Cerebellar nuclear complex (tissue), 1 donor: ENCODE measurements at places on chromosomes 1 and 21.

- DNase-seq: no peak
Observed at GRCh38 chr1:148372731-148373130, 110.4 kb downstream of the PPIAL4G start.

DNA sequence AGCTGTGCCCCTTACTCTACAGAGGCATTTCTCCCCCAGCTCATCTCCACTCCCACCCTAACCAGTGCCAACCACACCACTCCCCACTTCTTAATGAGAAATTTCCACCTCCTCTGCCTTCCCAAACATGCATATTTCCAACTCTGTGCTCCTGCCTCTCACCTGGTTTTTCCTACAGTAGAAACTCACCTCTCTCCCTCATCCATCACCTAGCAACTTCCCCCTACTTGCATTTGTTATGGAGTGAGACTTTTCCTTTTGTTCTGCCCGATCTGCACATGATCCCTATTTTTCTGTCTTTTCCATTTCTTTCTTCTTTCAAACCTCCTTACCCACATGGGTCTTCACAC is 11.9 kb downstream of the RGS8 start:
- no peak for DNase-seq

DNA sequence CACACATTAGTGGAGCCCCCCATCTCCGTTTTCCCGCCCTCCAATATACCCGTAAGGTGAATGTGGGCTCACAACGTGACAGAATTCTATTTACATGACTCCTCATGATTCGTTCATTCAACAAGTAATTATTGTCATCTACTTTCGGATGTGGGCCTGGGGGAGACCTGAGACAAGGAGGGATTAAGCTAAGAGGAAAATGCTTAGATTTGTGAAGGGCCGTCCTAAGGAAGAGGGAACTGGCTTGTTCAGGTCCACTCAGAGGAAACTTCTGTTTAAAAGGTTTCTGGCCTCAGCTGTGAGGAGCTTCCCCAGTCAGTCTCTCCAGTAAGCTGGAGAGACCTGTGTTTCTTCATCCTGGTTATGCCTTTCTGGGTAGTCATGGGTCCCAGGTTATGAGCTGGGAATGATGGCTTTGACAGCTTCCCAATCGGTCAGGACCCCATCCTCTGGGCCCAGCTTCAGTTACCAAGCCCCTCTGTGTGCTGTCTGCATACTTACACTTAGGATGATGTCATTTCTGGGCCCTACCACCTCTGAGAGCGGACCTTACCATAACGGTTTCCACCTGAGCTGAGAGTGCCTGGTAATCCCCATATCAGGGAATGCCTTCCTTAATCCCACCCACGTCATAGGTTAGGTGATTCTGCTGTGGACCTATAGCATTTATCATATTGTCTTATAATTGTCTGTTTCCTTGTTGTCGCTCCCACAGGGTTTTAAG is 687 bp upstream of the ERI3 start:
- no peak for DNase-seq

GRCh38 chr1:213998785-213999184 is 11.0 kb downstream of the PROX1 start:
- no peak for DNase-seq

GRCh38 chr1:233293556-233294446 is 1.7 kb downstream of the PCNX2 start:
- DNase-seq: no peak

DNA sequence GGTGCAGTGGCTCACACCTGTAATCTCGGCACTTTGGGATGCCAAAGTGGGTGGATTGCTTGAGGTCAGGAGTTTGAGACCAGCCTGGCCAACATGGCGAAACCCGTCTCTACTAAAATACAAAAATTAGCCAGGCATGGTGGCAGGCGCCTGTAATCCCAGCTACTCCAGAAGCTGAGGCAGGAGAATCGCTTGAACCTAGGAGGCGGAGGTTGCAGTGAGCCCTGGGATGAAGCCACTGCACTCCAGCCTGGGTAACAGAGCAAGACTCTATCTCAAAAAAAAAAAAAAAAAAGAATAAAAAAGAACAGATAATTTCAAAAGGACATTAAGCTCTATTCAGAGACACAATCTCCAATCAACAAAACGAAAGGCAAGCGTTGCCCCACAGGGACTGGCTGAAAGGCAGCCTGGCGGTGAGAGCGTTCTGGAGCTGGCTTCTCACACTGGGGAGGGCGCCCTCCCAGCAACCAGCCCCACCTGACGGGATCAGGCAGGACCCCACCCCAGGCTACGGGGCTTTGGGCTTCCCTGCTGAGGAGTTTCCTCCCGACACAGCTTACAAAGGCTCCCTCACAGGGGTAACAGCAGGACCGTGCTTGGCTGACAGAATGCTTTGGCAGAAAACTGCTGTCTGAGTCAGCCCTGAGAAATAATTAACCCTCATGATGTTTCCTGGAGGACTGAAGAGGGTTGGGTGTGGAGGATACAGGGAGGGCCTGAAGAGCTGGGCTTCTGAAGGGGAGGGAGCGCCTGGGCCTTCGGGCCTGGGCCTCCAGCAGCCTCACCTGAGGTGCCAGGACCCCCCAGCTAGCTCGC is 31.1 kb upstream of the SRP9 start:
- DNase-seq: no peak

DNA sequence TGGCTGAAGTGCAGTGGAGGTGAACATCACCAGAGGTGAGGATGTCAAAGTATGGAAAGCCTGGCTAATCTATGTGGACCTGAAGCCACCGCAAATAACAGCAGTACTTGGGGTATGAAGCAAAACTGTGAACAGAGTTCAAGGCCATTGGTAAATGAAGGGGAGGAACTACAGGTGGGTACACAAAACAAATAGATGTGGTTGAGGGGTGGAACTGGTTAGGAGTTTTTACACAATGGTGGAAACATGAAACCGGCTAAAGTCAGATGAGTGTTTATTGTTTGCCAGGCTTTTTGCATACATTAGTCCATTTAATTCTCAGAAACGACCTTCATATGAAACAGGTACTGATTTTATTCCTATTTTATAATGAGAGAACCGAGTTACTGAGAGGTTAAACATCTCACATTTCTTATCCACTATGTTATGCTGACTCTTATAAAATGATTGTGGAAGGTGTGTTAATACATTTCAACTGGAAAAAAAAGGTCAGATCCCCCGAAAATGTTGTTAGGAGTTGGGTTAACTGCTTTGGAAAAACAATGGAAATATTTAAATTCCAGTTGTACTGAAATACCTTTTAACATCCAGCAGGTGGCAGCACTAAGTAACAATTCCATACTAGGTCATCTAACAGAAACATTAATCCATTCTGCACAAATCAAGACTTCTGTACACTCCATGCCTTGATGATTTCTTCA is 44.3 kb upstream of the GTF2B start:
- no peak for DNase-seq

DNA sequence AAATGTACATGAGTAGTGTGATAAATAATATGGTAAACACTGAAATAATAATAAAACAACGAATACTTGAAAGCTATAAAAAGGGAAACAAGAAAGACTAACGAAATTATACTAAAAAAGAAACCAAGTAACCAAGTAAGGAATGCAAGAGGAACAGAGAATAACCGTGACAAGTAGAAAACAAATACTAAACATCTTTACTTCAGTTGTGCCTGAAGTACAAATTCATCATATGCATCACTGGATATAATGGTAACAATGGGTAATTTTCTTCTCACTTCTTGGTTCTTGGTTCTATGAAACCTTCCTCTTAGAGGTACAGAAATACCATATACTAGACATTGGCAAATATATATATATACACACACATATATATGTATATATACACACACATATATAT is 1093.6 kb upstream of the B3GALT2 start:
- DNase-seq: no peak

DNA sequence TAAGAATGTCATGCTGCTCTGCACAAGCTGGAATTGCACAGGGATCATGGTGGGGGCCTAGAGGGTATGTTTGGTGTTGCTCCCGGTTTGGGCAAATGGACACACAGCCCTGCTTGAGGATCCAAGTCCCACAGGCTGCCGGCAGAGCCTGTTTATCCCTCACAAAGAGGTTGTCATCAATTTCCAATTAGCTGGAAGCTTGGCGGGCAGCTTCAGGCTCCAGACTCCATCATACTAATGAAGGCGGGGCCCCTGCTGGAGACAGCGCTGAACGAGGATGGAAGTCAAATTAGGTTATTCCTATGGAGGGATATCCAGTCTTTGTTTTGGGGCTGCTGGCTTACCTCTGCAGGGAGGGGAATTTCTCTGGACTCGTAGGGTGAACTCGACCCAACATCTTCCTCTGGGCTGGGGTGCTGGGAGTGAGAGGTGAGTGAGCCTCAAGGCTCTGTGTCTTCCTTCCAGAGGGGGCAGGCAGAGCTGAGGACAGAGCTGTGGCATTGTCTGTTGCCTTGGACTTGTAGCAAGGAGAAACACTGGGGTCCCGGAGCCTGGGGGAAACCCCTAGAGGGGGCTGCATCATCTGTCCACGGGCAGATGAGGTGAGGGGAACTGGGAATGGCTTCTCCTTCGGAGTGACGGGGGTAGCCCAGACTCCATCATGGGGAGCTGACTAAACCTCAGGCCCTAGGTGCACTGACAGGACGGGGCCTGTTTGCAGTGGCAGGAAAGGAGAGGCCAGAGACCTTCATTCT is 24.9 kb upstream of the PARP1 start:
- DNase-seq: no peak

- no peak for DNase-seq
Observed at GRCh38 chr1:153872331-153872730, 50.4 kb downstream of the GATAD2B start.

DNA sequence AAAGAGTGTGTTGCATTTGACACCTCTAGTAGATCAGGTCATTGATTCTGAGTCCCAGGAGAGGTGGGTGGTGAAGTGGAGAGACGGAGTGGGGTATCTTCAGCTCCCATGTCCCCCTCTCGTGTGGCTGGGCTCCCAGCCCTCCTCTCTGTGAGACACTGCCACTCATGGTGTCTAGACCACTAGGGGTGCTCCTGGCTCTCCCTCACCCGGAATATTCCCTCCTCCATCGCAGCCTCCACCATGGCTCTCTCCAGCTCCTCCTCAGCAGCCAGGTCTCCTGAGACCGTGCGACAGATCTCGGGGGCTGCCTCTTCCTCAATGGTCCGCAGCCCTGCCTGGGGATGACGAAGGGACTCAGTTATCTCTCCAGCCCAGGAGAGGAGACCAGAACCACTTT is 20.6 kb upstream of the KIF21B start:
- DNase-seq: no peak

- no peak for DNase-seq
Observed at GRCh38 chr1:221897321-221897721, 155.4 kb upstream of the DUSP10 start.

GRCh38 chr1:89023026-89023425 is 360 bp upstream of the GBP3 start:
- no peak for DNase-seq

GRCh38 chr1:119946724-119947123 is 50.4 kb upstream of the ADAM30 start:
- DNase-seq: no peak

DNA sequence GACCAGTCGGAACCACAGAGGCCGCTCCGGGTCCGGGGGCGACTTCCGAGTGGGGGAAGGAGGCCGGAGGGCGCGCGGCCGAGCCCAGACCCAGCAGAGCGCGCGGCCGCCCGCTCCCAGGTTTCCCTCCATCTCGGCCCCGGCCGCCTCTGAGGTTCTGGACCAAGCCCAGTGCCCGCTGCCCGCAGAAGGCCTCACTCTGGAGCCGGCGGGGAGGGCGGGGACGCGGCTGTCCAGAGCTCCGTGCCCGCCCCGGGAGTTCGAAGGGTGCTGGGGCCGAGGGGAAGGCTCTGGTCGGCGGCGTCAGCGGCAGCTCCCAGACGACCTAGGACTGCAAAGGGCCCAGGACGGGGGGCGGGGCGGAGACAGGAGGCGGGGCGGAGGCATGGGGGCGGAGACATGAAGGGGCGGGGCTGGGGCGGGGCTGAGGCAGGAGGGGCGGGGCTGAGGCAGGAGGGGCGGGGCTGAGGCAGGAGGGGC is 48.0 kb upstream of the SLC19A1 start:
- no peak for DNase-seq

DNA sequence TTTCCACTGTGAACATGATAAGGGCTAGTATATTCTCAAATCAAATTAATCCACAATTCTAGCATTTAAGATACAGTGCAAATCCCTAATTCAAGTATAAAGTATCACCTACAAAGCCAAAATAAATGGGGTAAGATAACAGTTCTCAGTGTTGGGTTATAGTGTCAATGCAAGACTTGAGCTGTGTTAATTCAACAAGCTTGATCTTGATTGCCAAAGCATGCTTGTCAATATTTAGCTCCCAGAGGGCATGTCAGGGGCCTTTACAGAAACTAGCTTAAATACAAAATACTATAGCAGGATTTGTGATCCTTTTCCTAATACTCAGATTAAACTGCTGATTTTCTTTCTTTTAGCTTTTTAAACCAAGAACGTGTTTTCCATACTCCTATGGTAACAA is 541.3 kb downstream of the PTBP2 start:
- DNase-seq: no peak

- DNase-seq: no peak
Observed at GRCh38 chr1:102961549-102961948, 146.8 kb downstream of the COL11A1 start.

DNA sequence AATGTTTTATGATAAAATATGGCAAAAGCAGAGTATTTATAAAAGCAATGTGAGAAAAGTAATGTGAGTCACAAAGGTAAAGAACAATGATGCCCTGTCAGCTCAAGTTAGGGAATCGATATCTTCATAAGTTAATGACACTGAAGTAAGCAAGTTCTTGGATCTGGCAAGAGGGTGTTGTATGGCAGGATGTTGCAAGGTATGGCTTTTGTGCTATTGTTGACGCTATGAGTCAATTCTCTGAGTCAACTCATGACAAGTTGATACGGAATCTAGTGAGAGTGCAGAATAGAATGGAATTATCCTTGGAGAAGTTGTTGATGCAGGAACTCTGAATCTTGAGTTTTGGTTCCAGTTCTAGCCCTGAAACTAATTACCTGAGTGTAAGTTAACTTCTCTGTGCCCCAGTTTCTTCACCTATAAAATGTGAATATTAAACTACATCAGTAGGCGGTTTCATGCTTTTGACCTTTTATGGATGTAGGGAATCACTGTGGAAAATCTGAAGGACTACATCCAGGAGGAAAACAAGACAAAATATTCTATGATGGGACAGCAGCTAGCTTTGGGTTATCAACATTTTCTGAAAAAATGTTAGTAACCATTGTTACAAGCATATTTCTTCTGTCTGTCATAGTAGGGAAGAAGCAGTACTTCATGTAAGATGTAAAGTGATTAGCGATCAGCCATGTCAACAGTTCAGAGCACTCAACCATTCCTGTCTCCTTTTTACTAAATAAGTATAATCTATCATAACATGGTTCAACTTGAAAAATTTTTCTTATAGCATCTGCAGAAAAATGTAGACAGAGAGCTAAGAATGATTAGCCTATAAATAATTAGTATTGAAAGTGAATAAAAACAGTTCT is 96.9 kb downstream of the ATP6V1G3 start:
- no peak for DNase-seq

DNA sequence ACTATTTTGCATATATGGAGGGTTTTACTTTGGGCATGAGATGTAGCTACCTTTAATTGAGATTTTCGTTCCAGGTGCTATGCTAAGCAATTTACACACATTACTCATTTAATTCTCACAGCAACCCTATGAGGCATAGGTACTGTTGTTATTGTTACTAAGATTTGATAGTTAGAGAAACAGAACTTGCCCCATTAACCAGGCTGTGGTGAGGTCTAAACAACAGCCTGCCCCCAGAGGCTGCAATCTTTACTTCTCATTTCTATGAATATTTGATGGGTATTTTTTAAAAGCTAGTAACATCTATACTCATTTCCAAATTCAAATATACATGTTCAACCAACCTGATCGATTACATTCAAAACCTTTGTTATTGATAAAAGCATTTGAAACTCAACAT is 155.6 kb downstream of the GALNT2 start:
- no peak for DNase-seq

- DNase-seq: no peak
Observed at GRCh38 chr1:15430787-15431570, 7.3 kb upstream of the CTRC start.
